Activated T-cell treated with anti-CD3 and anti-CD28 coated beads for 4 hours (primary cell): ENCODE measurements at places on chromosomes 11 and 22.

- no peak for DNase-seq
Observed at GRCh38 chr11:128219731-128220120, 367.6 kb downstream of the ETS1 start.

GRCh38 chr11:119120639-119121007 is 757 bp upstream of the HINFP start:
- DNase-seq: no peak

GRCh38 chr22:45684169-45684568 is 12.5 kb downstream of the ATXN10 start:
- DNase-seq: no peak

- no peak for DNase-seq
Observed at GRCh38 chr11:64451856-64452255, 92.9 kb downstream of the RPS6KA4 start.

GRCh38 chr11:80196932-80197554 is 756.2 kb upstream of the TENM4 start:
- no peak for DNase-seq
